ENCODE measurements at places on chromosomes 4 and X.
A peak's percentile ranks its signal among the peaks of the same experiment; 100 is the strongest.

DNA sequence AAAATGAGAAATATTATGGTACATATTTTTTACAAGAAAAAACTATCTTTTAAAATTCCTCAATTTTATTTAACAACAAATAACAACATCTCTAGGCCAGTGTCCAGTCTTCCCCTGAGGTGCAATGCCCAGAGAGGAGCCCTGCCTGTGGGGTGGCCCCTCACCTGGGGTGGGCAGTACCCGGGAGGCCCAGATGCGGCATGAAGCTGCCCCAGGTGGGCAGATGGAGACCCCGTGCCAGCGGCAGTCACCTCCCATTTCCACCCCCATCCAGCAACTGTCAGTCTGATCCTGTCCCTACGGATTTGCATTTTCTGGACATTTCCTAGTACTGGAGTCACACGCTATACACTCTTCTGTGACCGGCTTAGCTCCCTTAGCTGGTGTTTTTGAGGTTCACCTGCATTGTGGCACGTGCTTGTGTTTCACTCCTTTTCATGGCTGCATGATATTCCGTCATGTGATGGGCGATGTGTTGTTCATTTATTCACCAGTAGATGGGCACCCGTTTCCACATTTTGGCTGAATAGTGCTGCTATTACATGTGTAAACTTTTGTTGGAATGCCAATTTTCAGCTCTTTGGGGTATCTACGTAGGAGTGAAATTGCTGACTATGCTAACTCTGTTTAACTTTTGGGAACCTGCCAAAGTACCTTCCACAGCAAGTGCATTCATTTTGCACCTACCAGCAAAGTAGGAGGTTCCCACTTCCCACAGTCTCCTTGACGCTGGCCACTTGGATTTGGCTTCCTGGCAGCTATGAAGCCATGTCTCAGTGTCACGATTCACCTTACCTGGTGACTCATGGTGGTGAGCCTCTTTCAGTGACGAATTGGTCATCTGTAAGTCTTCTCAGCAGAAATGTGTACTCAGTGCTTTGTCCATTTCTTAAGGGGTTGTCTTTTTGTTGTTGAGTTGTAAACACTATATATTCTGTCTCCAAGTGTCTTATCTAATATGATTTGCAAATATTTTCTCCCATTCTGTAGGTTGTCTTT, 11.7 kb upstream of the MAEA start:
- no peak for DNase-seq

GRCh38 chr4:139873111-139873860, 207.7 kb downstream of the MGST2 start:
- DNase-seq, result no peak

DNA sequence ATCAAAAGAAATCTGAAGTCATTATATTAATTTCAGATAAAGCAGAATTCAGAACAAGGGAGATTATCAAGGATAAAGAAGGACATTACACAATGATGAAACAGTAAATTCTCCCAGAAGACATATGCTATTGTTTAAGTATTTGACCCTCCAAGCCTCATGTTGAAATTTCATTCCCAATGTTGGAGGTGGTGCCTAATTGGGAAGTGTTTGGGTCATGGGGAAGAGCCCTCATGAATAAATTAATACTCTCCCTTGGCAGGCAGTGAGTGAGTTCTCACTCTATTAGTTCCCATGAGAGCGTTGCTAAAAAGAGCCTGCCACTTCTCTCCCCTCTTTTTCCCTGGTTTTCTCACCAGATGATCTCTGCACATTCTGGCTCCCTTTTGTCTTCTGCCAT, 249.9 kb upstream of the GRIA3 start:
- DNase-seq, result no peak

DNA sequence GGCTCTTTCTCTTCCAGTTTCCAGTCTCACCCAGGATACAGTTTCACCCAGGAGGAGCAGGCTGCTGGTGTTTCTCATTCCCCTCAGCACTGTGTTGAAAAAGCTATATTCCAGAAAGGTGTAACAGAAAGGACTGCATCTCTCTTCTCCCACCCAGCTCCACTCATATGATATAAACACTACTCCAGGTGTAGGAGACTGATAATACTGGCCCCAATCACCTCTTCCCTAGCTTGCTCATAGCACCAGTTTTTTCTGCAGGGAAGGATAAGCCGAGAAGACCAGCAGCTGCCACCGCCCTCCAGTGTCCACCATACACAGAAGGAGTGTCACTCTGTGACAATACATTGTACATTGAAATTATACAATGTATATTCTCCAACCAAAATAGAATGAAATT, 105.5 kb upstream of the STK26 start:
- no peak for DNase-seq

DNA sequence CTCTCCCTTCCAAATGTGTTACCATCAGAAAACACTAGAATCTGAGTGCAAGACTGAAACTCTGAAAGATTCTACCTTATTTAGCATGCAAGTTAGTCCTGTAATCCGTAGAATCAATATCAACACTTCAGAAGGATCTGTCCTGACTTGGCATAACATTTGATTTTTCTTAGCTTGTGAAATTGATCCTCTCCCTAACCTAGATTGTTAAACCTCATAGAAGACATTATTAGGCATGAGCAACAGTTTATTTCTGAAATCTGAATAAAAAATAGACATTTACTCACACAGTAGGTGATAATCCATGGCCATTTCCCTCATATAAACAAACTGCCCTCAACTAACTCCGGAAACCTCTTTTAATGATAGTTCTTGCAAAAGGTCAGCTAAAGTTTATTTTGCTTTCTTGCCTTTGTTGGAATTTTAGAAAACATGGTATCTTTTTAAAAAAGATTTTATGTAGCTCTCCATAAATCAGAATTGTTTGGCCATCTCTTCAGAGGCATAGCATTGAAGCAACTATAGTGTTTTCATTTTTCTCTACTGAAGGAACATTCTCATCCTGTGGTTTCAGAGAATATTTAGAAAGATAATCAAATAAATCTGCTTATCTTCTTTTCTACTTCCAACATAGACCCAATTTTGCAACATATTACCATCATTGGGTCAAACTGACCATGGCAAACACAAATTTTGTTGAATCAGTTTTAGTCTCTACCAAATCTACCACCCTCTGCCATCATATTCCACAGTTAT, 38.5 kb upstream of the PDLIM5 start:
- no peak for DNase-seq

- DNase-seq, result no peak
These were observed 382.0 kb downstream of the RAPGEF2 start for GRCh38 chr4:159484864-159485263.

DNA sequence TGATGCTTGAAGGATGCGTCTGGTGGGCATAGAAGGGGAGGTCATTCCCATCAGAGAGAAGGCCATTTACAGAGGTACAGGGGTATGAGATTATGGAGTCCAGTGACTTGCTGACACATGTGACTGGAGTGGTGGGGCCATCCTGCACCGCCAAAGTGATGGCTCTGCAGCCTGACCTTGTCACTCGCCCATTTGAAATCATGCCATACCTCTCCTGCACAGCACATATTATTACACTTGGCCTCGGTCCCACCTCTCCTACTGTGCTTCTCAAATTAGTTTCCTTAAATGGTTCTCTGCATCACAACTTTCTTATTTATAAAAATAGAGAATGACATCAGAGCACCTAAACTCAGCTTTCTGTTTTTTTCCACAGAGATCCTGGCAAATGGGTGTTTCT, 60.7 kb upstream of the HAND2 start:
- no peak for DNase-seq

- no peak for DNase-seq
These were observed 1390.0 kb downstream of the STIM2 start for GRCh38 chr4:28250646-28251045.

- peak; percentile 58 for DNase-seq
These were observed 54.1 kb downstream of the ARHGAP10 start for GRCh38 chr4:147786031-147786430.

- no peak for DNase-seq
These were observed 22.3 kb downstream of the QRFPR start for GRCh38 chr4:121358473-121358872.

DNA sequence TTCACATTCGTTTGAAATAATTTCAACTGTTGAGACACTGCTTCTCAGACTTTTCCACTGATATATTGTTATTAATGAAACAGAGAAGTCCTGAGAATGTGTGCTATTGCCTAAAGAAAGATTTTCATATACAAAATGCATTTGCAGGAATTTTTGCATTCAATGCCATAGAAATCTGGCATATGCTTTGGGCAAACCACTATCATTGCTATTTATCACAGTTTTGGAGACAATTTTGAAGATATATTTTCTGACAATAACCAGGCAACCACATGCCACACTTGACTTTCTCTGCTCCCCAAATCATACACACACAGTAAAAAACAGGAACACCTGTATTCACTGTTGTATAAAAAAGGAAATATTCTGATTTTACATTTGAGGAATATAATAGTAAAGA, 1303.7 kb upstream of the IGFBP7 start:
- no peak for DNase-seq

Measured in NCI-H1436 (cell line).